ENCODE measurements at places on chromosomes 2 and 18. TPM values are rescaled to one million over a fixed set of nuclear protein-coding genes. Genes with fewer than 3 reads are reported as not detected.

DNA sequence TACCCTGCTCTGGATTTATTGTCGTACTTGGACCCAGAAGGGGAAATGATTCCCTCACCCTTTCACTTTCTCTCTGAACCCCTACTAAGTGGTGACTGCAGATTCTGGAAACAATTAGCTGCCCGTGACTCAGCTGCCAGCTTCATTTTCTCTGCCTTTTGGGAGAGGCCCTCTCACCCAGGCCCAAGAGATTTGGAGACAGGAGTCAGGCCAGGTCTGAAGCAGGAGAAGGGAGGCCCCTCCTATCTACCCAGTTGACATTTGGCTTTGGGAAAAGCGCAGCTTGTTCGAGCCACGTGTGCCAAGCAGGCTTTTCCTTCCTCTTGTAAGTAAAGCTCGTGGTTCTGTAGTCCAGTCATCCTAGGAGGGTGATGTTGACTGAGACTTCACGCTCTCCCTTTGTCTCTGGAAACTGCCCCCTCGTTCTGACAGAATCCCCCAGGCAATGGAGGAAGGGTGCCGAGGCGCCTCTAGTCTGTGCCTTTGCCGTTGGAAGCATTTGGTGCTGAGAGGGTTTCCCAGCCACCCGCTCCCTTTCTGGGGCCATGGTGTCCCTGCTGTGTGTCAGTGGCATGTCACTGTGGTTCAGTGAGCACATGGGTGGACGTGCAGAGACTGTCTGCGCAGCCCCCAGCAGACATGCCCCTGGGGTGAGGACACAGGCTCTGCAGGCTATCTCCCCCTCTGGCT is 8.6 kb downstream of the OXER1 start:
- no peak for DNase-seq

SPATA3 gene
- total RNA-seq = not detected

WIPF1 gene
- total RNA-seq = 81.7 TPM

DNA sequence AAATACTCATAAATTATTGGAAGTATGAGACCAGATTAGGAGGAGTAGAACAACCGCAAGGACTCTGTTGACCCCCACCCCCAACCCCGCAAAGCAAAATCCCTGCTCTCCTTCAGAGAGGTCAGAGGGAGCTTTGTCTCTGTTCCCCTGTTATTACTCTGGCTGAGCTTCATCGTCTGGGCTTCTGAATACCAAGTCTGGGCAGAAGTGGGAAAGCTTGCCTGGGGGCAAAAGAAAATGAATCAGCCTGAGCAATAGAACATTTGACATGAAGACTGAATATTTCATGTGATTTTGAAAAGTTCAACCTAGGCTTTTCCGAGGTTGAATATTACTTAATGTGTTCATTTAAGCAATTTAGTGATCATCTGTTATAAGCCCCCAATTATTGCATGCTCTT is 114.6 kb upstream of the ARHGAP28 start:
- no peak for DNase-seq

SLC11A1 gene
- total RNA-seq = 4.6 TPM

G6PC2 gene
- not detected for total RNA-seq

DNA sequence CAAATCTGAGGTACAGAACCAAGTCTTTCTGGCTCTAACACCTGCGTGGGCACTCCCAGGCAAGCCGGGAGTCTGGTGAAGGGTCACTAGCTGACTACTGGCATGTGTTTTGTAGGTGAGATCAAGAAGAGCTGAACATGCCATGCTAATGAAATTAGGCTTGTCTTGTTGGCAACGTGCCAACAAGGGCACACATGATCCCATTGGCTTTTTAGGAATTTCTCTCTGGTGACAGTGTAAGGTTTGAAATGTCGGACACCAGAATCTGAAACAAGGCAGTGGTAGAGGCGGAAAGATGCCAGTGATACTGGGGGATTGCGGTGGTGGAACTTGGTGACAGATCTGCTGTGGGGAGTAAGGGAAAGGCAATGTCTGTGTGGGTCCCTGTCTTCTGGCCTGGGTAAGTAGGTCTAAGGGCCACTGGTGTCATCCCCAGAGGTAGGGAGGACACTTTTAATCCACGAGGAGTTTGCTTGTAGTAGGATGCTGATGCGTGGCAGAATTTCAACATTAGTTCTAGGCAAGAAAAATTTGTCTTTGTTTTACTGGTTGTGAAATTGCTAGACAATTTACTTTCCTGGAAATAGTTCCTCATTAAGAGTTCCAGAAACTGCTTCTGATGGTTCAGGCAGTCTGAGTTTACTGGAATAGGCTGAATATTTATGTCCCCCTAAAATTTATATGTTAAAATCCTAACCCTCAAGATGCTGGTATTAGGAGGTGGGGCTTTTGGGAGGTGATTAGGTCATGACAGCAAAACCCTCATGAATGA is 52.6 kb upstream of the ACMSD start:
- DNase-seq = no peak

KRTCAP3 gene
- total RNA-seq = 65.4 TPM

DNA sequence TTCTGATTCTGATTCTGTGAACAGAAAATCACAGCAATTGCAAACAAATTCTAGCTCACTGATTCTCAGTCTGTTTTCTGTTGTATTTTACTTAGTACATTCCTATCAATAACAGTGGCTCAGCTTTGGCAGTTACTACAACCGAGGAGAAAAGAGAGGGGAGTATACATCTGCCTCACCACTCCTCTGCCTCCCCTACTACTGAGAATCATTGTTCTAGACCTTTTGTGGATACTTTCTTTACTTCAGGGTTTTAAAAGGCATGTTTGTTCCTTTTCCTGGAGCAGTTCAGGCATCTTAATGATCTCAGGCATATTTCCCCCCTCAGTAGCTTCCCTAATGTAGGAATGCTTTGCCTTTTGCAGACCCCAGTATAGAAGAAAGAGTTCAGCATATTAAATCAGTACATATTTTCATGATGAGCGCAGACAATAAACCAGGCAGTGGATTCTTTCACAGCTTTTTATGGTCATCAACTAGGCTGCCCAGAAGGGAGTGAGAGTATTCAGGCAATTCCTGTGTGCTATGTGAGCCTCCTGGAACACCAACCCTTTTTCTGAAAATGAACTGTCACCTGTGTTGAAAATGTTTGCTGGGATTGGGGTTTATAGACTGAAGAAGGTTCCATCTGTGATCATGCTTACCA is 10.3 kb downstream of the STAMBP start:
- no peak for DNase-seq

DNA sequence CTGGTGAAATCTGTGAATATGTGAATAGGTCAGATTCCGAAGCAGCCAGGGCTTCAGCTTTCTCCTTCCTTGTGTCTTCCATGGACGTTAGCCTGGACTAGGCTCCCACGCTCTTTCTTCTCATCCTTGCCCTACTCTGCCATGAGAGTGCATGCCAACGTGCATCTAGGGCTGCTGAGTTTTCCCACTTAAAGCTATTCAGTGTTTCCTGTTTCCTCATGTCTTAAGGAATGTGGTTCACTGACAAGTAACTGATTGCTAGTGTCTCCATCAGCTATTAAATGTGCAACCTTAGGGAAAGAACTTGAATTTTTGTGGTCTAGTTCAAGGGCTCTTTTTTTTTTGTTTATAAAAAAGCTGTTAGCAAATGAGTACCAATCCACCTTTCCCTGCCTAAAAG is 642.3 kb upstream of the LINC00305 start:
- no peak for DNase-seq

CREG2 gene
- total RNA-seq = not detected

All from Peyer's patch (tissue), 4 donors.